ENCODE measurements at places on chromosomes 1 and 21.
A peak's percentile ranks its signal among the peaks of the same experiment; 100 is the strongest.

DNA sequence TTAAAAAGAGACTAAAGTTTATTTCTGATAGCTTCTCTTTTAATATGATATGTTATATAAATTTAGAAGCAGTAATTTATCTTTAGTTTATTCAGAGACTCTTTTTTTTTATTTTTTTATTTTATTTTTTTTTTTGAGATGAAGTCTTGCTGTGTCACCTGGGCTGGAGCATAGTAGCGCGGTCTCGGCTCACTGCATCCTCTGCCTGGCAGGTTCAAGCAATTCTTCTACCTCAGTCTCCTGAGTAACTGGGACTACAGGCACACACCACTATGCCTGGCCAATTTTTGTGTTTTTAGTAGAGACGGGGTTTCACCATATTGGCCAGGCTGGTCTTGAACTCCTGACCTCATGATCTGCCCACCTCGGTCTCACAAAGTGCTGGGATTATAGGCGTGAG is 89.6 kb downstream of the DISP1 start:
- DNase-seq = no peak

DNA sequence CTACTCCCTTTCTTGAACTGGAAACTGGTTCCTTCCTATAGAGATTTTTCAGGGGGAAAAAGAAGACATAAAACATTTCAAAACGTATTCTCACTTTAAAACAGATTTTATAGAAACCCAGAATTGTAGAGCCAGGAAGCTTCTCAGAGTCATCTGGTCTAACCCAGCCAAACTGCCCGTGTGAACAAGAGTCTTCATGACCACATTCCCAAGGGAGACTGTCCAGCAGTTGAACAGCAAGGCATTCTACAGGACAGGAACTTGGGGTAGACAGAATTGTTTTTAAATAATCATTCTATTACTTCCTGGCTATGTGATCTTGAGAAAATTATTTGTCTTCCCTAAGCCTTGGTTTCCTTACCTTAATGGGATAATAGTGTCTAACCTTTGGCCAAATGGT is 163.5 kb upstream of the IVNS1ABP start:
- DNase-seq = no peak

DNA sequence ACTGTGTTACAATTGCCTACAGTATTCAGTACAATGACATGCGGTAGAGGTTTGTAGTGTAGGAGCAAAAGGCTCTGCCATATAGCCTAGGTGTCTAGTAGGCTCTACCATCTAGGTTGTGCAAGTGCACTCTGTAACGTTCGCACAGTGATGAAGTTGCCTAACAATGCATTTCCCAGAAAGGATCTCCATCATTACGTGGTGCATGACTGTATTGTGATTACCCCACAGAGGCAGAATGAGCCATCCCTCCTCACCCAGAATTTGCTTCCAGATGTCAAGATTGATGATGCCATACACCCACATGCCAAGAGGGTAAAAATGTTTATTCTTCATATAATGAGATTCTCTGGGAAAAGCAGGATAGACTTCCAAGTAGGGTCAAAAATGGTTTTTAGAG is 199.3 kb upstream of the CTTNBP2NL start:
- DNase-seq = no peak

- DNase-seq = no peak
These were observed 32.7 kb downstream of the WDTC1 start for GRCh38 chr1:27267153-27267552.

- DNase-seq = no peak
These were observed 389.1 kb downstream of the HLX start for GRCh38 chr1:221268295-221268694.

GRCh38 chr1:115839029-115839678 is 1.8 kb downstream of the NHLH2 start:
- peak; percentile 79 for DNase-seq

DNA sequence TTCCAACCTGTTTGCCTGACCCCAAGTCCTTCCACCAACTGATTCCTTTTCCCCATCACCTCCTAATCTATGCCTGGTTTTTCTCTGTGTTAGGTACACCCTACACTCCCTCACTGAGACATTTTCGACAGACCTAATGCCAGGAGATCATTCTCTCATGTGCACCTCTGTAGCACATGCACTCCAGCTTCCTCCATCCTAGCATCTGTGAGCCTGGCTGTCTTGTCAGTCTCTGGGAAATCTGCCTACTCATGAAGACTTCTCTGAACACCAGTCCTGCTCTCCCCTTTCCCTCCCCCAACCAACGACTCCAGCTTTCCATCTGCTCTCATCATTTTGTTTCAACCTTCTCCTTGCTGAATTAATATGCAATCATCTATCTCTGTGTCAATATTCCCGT is 987 bp downstream of the MED8 start:
- DNase-seq = no peak

GRCh38 chr21:33578214-33578613 is 10.3 kb downstream of the DONSON start:
- no peak for DNase-seq

GRCh38 chr1:230549625-230550024 is 92.7 kb upstream of the COG2 start:
- DNase-seq = no peak

DNA sequence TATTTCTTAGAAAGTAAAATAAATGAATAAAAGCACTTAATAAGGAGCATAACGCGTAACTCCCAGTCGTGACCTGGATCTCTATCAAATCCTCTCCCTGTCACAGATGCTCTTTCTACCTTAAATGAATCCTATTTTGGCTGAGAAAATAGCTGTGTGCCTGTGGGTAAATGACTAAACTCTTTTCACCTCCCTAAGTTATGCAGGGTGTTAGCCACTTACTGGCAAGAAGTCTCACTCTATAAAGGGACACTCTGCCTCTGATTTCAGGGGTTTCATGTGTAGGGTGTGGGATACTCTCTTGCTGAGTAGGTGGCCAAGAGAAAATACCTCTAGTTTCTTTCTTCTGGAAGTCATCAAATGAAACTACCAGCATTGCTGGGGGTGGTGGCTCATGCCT is 24.3 kb upstream of the PPP1R15B start:
- no peak for DNase-seq

- DNase-seq = peak; percentile 52
These were observed 82.9 kb upstream of the ACTL8 start for GRCh38 chr1:17672226-17672625.

DNA sequence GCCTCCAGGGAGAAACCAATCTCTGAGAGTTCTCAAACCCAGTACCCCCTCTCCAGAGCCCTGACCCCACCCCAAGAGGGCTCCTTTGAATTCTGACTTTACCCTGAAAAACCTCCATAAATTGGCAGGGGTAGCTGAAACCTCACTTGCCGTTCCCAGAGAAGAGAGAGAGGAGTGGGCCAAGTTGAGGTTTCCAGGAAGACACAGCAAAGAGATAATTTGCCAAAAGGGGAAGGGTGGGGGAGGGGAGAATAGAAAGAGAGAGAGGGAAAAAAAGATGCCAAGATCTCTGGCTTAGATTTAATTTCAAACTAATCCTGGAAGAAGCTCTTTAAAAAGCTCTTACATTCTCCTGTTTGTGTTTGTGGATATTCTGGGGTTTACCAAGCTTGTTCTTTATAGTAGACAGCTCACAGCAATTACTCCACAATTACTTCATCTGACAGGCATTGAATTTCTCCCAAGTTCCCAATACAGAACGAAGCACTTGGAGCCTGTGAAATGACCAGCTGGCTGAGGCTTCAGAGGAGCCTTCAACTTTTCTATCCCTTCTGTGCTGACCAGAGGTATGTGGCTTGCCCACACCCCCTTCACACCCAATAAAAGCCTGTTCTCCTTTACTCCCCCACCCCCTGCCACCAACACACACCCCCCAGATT is 1.1 kb upstream of the GRHL3 start:
- DNase-seq = no peak

GRCh38 chr1:201488830-201489589 is 17.9 kb downstream of the CSRP1 start:
- DNase-seq = no peak

Data from ELF-1 (cell line).